ENCODE measurements at places on chromosomes 16 and 17.

DNA sequence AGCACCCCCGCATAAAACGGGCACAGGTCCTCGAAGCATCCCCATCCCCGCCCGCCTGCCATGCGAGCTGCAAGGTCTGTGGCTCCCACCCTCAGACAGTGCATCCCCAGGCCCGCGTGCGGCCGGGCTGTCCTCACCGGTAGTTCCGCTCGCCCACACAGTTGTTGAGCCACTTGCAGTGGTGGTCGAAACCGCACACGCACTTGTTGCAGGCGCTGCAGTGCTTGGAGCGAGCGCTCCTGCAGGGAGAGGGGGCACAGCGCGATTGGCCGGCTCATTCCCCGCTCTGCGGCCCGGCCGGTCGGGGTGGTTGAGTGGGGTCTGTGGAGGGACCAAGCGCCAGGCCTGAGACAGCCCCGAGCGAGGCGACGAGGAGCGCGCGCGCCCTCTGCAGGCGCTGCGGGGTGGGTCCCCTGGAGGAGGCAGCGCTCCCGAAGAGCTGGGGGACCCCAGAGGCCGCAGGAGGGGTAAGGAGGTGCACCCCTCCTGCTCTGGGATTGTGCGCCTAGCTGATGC is 6.0 kb upstream of the TPPP3 start:
- no peak for DNase-seq

GRCh38 chr17:40110026-40110845 is 9.8 kb upstream of the NR1D1 start:
- DNase-seq = no peak

- DNase-seq = no peak
These were observed 90.6 kb downstream of the NXN start for GRCh38 chr17:888998-889441.

DNA sequence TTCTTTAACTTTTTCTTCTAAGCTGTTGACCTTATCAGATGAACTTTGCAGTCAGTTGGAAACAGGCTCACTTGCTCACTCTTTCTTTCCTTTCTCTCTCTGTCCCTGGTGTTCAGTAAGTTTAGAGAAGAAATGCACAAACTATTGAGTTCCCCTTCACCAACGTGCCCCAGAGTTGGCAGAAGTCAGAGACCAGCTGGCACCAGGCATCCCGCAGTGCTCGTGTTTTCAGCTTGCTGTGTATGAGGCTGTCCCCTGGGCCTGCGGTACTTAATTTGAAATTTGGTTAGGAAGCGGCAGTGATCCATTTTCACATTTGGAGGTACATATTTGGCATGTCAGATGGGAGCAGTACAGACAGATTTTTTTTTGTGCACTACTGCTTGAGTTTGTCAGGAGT is 258.6 kb downstream of the SNX29 start:
- no peak for DNase-seq

Measured in stimulated activated CD8-positive, alpha-beta memory T cell treated with anti-CD3 and anti-CD28 coated beads, Interleukin-12 subunit alpha, Interleukin-12 subunit beta, amount 100 ng/mL, for 4 hours (primary cell).